ENCODE measurements at places on chromosomes 7 and 10. TPM values are rescaled to one million over a fixed set of nuclear protein-coding genes. Genes with fewer than 3 reads are reported as not detected.

YWHAG gene
- 54.8 TPM for total RNA-seq

TMEM236 gene
- under 0.01 TPM for total RNA-seq

UPK3B gene
- 8.6 TPM for total RNA-seq

HOXA6 gene
- 0.26 TPM for total RNA-seq

NAT16 gene
- total RNA-seq, result not detected

SLC16A9 gene
- 1.8 TPM for total RNA-seq

CFAP69 gene
- 0.17 TPM for total RNA-seq

LHPP gene
- total RNA-seq, result 72.3 TPM

WEE2 gene
- total RNA-seq, result not detected

PNLIPRP2 gene
- not detected for total RNA-seq

LBX1 gene
- under 0.01 TPM for total RNA-seq

HTR7 gene
- total RNA-seq, result 0.35 TPM

OR2A5 gene
- total RNA-seq, result not detected

RFC2 gene
- total RNA-seq, result 8.9 TPM

KDM7A gene
- 3.3 TPM for total RNA-seq

LIPN gene
- total RNA-seq, result not detected

MGAM2 gene
- total RNA-seq, result not detected

DRGX gene
- total RNA-seq, result not detected

ZNF117 gene
- 3.0 TPM for total RNA-seq

SFMBT2 gene
- 1.3 TPM for total RNA-seq

CXCL12 gene
- total RNA-seq, result 53.3 TPM
